ENCODE measurements at places on chromosomes 5 and 9.

- DNase-seq, result no peak
Observed at GRCh38 chr5:71013575-71013974, 11.6 kb downstream of the NAIP start.

DNA sequence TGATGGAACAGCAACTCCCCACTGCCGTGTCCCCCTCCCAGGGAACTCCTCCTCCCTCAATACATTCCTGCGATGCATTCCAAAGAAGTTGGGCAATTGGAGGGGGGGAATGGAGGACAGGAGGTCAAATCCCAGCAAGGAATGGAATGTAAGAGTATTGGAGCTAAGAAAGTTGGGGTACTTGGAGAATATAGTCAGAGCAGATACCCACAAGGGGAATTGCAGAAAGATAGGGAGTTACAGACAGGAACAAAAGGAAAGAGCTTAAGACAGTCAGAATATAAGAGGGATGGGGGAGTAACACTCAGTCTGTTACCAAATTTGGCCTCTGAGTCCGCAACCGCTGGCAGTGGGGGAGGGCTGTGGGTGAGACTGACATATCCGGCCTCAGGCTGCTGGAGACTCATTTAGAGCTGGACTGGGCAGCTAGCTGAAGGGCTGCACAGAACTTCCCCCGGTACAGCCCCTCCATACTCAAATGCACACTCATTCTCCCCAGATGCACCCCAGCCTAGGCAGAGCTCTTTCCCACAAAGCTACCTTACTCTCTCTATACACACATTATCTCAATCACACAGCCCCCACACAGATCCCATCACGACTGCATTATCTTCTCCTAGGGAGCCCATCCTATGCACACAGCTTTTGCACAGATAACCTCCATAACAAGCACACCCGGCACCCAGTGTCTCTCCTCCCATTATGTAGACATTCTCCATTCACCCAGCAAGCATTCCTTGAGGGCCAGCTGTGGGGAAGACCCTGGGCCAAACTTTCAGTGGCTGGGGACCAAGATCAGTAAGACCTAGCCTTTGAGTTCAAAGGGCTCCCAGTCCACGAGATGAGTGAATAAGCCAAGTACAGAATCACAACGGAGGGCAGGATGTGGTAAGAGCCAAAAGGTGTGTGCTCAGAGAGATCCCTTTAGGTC, 3.7 kb downstream of the TLN1 start:
- no peak for DNase-seq

GRCh38 chr5:77920359-77921058, 144.4 kb upstream of the TBCA start:
- no peak for DNase-seq

DNA sequence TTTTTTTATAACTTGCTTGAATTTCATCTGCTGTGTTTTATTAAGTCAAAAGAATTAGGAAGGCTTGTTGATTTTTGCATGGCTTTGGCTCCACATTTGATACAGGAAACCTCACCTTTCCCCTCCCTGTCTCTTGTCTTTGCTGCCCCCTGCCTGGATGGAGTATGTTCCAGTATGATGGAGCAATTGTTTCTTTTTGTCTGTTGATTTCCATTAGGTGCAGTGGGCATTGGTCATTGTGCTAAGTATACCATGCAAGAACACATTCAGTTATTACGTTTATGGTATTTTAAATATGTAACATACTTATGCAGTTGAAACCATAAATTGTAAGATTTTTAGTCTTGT, 19.6 kb downstream of the TJP2 start:
- DNase-seq, result no peak

DNA sequence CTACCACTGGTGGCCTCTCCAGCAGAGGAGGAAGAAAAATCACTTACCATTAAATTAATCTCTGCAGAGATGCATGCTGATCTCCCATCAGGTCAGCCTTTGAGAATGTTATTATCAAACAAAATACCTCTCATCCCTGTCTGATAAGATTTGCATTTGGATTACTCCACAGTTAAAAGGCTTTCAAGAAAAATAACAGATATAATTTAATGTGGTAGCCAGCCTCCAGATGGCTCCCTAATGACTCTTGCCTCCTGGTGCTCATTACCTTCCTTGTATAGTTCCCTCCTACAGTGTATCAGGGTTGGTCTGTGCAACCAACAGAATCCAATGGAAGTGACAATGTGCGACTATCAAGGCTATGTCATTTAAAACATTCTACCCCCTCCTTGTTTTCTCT, 63.6 kb upstream of the TNPO1 start:
- DNase-seq, result no peak

DNA sequence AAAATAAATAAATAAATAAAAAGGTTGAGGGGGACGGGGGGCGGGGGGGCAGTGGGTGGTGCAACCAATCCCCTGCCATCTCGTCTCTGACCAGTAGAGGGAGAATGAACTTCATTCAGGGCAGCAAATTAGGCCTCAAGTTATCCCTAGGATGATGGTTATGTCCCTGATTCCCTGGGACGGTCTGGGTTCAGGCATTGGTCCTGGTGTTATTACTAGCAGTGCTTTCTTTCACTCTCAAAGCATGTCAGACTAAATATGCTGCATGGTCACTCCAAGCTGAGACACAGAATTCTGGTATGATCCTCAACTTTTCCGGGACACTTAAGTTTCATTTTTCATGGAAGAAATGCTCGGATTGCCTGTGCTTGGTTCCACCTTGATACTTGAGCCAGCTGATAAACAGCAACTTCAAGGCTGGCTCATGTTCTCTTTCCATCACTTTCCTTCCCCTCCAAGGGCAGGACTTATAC, 59.4 kb downstream of the DAP start:
- no peak for DNase-seq

- DNase-seq, result no peak
Observed at GRCh38 chr5:149455889-149456409, 76.9 kb upstream of the IL17B start.

DNA sequence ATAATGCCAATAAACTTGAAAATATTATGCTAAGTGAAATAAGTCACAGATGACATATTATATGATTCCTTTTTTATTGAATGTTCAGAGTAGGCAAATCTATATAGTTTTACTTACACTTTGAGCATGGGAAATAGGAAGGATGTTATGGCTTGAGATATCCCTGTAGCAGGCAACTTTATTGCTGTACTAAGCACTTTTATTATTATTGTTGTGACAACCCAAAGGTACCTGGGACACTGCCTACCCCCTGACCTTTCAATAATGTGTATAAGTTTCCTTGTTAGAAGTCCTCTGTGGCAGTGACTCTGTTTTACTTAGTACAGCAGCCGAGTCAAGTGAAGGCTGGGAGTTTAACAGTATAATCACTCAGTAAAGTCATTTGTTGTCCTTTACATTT, 39.9 kb downstream of the SHOC1 start:
- no peak for DNase-seq

DNA sequence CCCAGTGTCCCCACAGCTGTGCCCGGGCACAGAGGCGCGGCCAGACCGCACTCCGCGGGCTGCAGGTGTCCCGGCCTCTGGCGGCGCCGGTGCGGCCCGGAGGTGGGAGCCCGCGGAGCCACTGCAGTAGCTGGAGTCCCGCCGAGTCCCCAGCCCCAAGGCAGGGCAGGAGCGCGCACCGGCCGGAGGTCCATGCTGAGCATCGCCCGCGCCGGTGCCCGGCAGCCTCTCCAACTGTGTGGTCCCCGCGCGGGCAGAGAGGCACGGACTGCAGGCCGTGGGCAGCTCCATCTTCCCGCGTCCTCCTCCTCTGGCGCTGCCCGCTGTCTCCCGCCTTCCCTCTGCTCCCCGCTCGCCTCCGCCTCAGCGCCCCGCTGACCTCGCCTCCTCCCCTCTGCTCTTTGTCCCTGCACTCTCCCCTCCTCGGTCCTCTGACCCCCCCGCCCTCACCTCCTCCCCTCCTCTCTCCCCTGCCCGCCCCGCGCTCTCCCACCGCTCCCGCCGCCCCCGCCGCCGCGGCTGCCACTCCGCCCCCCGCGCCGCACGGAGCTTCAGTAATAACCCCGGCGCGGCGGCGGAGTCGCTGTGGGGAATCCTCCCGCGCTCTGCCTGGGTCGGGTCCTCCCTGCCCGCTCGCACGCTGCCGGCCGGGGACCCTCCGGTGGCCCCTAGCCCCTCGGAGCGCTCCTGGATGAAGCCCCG, at the start of gene ADAMTS16:
ADAMTS16 (plus strand) TSS at position 554 of the 702 bp plus-strand sequence; CDS start at position 692, 138 bp downstream.
- no peak for DNase-seq

GRCh38 chr9:70563431-70564204, 149.2 kb upstream of the KLF9 start:
- DNase-seq, result no peak

DNA sequence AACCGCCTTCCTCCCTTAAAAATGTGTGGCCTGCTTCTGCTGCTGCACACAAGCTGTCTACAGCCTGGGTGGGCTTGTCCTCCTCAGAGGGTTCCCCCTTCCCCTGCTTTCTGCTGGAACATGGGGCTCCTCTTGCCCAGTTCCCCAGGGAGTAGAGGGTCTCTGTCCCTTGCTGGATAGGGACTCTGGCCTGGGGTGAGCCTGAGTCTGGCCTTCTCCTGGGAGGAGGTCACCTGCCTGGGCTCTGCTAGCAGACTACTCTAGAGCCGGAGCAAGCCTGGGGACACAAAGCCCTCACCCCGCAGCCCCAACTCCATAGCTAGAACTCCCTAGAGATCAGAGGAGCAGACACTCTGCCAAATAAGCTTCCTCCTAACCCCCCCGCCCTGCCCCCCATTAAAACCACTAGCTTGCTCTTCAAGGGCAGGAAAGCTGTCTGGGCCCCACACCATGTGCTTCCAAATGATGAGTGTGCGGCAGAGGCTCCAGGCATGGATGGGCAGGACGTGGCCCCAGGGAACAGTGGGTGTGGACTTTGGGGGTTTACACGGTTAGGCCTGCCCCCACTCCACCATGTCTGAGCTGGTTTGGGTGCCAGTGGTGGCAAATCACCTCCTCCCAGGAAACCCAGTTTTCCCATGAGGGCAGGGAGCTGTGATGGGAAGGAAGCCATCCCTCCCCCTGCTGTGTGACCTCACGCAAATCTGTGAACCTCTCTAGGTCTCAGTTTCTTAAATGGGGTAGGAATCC, 10.0 kb downstream of the TCF7 start:
- no peak for DNase-seq

DNA sequence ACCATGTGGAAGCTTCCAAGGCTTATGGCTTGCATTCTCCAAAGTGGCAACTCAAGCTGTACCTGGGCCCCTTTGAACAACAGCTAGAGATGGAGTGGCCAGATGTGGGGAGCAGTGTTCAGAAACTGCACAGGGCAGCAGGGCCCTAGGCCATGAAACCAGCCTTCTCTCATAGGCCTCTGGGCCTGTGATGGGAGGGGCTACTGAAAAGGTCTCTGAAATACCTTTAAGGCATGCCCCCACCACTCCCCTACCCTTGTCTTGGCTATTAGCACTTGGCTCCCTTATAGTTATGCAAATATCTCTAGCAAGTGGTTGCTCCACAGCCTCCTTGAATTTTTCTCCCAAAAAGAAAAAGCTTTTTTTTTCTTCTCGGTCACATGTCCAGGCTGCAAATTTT, 1014.6 kb downstream of the DTWD2 start:
- no peak for DNase-seq

DNA sequence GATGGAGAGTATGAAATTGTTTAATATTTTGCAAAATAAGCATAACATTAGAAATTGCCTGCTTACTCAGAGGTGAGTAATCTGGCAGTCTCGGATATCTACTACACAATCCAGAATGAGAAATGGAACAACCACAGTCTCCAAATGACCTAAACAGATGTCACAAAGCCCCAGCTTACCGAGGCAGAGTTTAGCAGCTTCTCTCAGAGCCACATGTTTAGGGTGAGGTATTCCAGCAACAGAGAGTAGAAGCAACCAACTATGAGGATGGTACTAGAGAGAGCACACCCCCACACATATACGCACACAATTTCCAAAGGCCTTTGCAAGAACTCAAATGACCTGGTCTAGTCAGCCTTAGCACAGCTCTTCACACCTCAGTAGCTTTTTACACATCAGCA, 122.7 kb upstream of the LPAR1 start:
- no peak for DNase-seq
